ENCODE measurements at places on chromosomes 7 and 10. TPM values are rescaled to one million over a fixed set of nuclear protein-coding genes. Genes with fewer than 3 reads are reported as not detected.

SUN3 gene
- not detected for polyA plus RNA-seq

SCD gene
- polyA plus RNA-seq = 416 TPM

- DNase-seq = no peak
Observed at GRCh38 chr10:77087366-77087765, 550.2 kb downstream of the KCNMA1 start.

DNA sequence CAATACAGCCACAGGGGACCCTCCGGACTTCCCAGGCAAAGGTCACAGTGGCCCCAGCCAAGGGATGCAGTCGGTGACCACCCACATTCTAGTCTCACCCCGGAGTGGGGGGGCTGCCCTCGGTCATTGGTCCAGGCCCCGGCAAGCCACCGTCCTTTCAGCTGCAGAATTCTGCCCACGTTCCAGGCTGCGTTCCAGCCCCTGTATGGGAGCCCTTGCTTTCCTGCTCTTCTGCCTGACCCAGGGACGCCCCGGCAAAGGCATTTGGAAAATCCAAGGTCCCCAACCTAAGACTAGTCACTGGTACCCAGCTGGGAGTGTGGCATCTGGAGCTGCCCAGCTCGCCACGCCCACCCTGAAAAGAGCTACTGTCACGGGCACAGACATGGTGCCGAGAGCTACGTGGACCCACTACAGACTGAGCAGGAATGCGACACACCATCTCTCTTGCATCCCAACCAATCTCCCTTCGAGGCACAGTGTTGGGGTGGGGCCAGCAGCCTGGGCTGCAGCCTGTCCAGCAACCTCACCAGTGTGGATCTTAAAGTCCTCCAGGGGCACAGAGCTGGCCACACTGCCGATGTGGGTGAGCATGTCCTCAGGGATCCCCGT lies 18.6 kb downstream of the OGDHL start:
- DNase-seq = no peak

DNA sequence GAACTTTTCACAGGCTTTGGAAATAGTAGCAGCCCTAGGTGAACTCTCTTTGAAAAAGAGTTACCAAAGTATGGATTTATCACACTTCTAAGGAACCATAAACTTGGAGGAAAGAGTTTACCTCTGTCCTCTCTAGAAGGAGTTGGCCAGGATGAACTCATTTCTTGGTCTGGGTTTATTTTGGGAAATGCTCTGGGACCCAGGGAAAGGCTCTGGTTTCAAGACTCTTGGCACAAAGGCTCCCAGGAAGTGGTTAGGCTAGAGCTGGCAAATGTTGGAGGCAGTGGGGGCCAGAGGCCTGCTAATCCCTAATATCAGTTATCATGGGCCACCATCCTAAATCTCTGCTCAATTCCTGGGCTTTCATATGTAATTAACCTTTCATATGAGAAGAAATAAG lies 36.3 kb upstream of the CDK6 start:
- no peak for DNase-seq

DNA sequence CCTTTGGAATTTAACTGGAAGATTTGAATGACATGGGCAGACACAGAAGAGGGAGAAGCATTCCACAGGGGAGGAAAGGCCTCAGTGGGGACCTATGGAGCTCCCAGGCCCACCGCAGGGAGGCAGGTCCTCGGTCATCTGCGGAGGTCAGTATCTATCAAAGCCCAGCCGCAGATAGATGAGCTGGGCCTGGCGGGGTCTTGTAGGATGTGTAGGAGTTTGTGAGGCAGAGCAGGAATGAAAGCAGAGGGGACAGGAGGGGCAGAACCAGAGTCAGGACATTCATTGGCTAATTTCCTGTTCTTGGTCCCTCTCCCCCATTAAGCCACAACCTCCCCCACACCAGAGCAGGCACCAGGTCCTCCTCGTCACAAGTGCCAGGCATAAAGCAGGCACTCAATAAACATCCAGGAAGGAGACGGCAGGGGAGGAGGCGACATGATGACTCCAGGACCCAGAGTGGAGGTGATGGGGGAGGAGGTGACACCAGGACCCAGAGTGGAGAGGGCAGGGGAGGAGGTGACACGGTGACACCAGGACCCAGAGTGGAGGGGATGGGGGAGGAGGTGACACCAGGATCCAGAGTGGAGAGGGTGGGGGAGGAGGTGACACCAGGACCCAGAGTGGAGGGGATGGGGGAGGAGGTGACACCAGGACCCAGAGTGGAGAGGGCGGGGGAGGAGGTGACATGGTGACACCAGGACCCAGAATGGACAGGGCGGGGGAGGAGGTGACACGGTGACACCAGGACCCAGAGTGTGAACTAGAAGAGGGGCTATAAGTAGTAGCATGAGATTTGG lies 83.7 kb upstream of the PDGFA start:
- no peak for DNase-seq

DNA sequence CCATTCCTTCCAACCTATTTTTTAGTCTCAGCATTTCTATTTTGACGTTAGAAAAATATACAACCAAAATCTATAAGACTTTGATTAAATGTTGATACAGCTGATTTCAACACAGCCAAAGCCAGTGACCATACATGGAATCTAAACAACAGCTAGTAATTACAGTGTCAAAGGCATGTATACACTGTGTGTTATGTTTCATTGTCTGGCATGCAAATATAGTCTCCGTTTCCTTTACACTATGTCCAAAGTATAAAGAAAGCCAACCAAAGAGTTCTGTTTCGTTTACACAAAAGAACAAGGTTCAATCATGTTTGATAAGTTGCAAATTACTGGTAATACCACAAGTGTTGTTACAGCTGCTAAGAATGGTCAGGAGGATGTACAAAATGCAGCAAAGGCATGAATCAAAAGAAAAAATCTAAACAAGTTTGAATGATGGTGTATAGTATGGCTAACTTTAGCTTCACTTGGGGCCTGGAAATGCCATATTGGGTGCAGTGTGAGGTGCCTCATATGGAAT lies 268.3 kb upstream of the FERD3L start:
- DNase-seq = no peak
